ENCODE measurements at places on chromosomes 11 and 22. TPM values are rescaled to one million over a fixed set of nuclear protein-coding genes. Genes with fewer than 3 reads are reported as not detected.

The GLB1L3 gene
- total RNA-seq: 0.18 TPM

The LAYN gene
- 13.4 TPM for total RNA-seq

The BACE1 gene
- total RNA-seq: 18.6 TPM

The STK33 gene
- 36.5 TPM for total RNA-seq

GRCh38 chr22:43470253-43470652 is 58.4 kb downstream of the MPPED1 start:
- no peak for DNase-seq

DNA sequence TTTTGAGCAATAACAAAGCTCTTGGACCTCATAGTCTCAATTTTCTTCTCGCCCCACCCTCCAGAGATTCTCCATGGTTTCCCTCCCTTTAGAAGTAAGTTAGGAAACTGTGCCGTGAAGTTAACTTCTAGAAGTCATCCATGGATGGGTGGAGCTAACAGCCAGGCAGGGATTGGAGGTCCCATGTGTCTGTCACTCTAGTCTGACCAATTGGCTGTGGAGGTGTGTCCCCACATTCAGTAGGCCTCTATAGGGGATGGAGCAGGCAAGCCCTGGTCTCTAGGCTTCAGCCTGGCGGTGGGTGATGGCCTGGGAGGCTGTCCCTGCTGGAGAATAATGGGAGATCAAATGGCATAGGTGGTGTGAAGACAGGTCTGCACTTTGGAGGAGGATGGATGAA is 50.7 kb downstream of the TP53I11 start:
- DNase-seq: peak; percentile 43

- no peak for DNase-seq
Observed at GRCh38 chr11:35141571-35141971, 2.6 kb downstream of the CD44 start.

- no peak for DNase-seq
Observed at GRCh38 chr11:76736773-76737495, 46.2 kb upstream of the TSKU start.

- DNase-seq: no peak
Observed at GRCh38 chr11:27473017-27473406, 422 bp upstream of the LGR4 start.

GRCh38 chr11:5229356-5229755 is 2.5 kb upstream of the HBB start:
- no peak for DNase-seq

DNA sequence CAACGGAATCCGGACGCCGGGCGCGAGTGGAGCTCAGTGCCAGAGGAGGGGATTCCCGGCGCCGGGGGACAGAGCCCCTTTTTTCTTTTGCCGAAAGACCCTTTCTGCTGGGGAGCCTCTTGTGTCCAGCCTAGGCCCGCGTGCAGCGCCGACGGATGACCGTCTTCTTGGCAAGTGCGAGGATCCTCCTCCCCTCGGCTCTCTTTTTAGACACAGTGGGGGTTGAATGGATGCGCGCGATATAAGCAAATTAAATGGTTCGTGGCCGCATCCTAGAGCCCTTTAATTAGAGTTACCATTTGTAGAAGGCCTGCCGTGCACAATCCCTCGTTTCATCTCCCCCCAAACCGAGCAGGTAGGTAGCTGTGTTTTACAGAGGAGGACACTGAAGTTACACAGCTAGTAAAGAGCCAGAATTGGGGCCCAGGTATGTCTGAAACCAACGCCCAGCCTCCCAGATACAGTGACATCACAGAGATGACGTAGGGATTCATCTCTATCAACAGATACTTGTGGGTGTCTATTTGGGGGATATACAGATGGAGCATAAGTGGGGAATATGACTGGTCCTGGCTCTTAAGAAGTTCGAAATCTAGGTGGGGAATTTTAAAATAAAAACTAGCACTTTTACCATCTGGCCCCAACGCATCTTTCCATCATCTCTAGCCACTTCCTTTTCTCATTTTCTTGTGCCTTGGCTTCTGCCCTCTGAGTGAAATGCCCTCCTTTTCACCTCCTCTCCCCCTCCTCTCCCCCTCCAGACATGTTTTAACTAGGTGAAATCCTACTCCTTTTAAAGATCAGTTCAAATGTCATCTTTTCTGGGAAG is 875 bp downstream of the TCP11L1 start:
- DNase-seq: no peak

- no peak for DNase-seq
Observed at GRCh38 chr11:93972790-93973189, 48.4 kb upstream of the HEPHL1 start.

- DNase-seq: peak; percentile 48
Observed at GRCh38 chr11:63763496-63764339, 4.9 kb downstream of the ZFTA start.

DNA sequence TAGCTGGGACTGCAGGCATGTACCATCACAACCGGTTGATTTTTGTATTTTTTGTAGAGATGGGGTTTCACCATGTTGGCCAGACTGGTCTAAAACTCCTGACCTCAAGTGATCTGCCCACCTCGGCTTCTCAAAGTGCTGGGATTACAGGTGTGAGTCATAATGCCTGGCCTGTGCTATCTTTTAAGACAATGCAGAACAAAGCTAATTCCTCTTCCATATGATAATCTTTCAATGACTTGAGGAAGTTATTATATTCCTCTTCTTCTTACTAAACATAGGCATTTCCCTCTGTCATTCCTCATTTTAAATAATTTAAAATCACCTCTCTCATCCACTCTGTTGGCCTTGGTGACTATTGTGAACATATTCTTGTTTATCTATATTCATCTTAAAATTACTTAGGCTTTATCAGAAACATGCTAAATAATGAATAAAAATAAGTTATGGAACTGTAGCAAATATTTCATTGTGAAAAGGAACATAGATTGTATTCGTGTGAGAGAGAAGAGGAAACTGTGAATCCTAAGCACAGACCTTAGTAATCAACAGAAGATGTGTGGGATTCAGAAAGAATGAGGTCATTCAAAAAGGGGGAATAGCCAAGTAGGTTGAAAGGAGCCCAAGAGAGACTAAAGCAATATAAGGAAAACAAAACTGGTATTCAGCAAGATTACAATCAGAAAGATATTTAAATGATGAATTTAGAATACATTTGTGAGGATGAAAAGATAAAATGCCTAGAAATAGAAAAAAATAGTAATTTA is 269.4 kb downstream of the TTC28 start:
- no peak for DNase-seq

GRCh38 chr11:47768101-47768612 is 1.0 kb upstream of the FNBP4 start:
- DNase-seq: peak; percentile 91

GRCh38 chr22:24400034-24400725 is 27.2 kb upstream of the ADORA2A start:
- DNase-seq: no peak

DNA sequence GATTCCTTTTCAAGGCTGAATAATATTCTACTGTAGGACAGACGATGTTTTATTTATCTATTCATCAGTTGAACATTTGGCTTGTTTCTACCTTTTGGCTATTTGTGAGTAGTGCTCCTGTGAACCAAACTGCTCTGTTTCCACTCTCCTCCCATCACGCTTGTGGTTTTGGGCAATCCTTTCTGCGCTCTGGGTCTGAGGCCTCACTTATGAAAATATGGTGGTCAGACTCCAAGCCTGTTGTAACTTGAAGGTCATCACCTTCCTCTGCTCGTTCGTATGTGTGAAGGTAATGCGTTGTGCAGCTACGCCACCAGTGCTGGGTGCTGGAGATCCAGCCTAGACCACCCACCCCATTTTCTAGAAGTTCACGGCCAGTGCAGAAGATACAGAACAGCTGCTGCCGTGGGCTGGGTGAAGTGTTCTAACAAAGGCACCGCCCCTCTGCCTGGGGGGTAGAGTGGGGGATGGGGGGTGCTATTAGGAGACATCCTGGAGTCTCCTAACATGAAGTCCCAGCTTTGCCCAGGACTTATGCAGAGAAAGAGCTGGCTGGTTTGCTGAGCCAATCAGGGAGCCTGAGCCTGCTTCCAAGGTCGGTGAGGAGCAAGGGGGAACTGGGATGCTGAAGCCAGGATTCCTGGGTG is 21.0 kb downstream of the PTPN5 start:
- DNase-seq: peak; percentile 29

DNA sequence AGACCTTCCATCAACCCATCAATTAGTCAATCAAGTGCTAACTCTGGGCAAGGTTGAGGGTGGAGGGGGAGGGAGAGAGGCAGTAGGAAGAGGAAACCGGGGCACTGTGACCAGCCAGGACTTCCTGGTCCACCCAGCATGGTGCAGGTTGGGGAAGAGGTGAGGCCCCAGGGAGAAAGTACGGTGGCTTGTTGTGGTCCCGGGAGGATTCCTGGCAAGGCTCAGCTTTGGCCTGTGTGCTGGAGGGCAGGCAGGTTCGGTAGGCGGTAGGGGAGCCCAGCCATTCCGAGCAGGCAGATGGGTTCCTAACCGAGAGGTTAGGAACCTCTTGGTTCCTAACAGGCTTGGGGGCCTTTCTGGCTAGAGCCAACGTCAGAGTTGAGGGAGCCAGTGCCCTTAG is 10.8 kb downstream of the ST14 start:
- DNase-seq: no peak

DNA sequence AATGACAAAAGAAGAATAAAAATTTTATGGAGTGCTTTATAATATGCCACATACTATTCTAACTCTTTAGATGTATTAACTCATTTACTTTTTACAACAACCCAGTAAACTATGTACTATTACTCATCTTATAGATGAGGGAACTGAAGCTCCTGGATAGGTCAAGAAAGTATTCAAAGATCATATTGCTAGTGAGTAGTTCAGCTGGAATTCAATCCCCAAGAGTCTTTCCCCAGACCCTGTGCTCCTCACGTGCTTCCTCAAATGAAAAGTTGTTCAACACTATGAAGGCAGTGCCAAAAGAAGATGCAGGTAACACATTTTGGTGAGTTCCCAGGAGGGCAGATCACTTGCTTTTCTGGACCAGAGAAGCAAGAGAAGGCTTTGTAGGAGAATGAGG is 46.8 kb downstream of the BTG4 start:
- no peak for DNase-seq

DNA sequence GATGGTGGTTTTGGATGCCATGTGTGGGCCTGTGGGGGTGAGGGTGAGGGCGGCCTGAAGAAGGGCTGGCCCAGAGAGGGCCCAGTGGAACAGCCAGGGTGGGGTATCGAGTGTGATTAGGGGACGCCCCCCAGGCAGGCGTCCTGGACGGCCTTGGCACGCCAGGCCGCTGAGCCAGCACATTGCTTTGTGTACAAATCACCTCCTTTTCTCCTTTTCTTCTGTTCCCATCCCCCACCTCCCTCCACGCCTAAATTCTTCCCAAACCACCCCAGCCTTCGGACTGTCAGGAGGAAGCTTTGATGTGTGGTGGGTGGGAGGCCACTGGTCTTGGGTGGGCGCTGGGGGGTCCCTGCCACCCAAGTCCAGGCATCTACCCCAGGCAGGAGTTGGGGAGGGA is 7.8 kb upstream of the CD248 start:
- DNase-seq: peak; percentile 65
